IPS DF 6.9 (cell line): ENCODE measurements at places on chromosomes 2 and 18.

GRCh38 chr2:57809230-57809629 lies 237.4 kb upstream of the VRK2 start:
- DNase-seq, result no peak

DNA sequence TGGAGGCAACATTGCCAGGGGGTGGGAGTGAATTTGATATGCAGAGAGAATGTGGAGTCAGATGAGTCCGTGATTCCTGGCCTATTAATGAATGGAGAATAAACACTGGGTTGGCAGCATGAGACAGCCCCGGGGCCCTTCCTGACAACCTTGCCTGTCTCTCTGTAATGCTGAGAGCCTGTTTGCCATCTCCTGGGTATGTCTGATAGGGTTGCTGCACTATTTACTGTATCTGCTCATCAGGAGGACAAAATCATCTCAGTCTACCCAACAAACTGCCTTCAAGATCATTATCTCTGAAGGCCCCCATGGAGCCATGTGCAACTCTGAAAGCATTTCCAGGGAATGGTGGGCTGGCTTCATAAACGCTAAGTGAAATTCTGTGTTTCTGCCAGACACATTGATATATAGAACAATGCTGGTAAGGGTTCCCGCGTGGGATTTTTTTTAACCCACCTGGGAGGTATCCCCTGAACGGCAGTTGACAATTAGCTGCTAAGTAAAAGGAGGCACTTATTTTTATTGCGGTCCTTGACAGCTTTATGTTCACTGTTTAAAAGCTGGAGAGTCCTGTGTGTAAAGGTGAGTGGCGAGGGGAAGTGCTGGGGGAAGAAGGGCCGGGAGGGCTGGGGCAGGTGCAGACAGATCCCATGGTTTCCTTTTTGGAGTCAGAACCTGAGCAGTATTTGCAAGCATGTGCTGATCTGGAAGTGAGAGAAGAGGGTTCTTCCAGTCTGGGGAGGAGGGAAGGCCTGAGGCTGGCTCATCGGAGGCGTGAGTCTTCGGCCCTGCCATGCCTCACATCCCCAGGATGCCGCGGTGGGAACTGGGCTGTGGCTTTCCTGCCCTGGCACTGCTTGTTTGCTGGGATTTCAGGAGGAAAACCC lies 64.8 kb downstream of the ARHGAP25 start:
- no peak for DNase-seq

- no peak for DNase-seq
These were observed 1.9 kb downstream of the HDLBP start for GRCh38 chr2:241313543-241314095.

DNA sequence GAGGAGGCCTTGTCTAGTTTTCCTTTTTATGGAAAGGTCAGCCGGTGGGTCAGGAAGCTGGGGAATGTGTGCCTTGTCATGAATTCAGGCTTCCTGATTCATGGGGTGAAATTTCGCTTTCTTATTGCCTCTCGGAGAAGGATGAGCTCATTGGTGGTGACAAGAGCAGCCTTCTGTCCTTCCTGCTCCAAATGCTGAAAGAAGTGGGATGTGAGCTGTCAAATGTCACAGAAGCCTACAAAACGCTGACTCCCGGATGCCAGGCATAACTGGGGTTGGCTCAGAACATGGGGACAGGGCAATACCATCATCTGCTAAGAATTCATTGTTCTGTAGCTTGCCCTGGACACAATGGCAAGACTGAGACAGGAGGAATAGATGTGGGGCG lies 55.8 kb upstream of the FAM136A start:
- no peak for DNase-seq

- DNase-seq, result no peak
These were observed 27.1 kb upstream of the LBH start for GRCh38 chr2:30204281-30204680.

DNA sequence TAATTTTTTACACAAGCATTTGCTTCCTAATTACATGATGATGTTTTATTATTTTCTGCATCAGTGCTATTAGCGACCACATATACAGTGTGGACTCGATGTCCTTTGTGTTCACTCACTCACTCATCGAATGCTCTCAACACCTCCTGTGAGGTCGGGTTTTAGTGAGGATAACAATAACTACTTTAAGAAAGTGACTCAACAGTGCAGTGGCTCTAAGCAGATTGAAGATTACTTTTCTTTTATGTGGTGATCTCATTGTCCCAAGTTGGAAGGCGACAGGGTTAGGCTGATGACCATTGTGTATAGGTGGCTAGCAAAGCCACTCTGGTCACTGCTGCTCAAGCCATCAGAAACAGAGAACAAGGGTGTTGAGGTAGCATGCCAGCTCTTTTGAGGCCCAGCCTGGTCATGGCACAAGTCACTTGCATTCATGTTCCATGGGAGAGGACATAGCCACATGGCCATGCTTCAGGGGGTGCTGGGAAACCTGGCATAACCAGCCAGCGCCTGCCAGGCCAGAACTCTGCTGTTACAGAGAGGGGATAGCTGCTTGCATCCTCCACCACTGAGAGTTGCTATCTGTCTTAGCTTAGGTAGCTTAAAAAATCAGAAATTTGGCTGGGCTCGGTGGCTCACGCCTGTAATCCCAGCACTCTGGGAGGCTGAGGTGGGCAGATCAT lies 60.4 kb downstream of the PDCL3 start:
- DNase-seq, result no peak

DNA sequence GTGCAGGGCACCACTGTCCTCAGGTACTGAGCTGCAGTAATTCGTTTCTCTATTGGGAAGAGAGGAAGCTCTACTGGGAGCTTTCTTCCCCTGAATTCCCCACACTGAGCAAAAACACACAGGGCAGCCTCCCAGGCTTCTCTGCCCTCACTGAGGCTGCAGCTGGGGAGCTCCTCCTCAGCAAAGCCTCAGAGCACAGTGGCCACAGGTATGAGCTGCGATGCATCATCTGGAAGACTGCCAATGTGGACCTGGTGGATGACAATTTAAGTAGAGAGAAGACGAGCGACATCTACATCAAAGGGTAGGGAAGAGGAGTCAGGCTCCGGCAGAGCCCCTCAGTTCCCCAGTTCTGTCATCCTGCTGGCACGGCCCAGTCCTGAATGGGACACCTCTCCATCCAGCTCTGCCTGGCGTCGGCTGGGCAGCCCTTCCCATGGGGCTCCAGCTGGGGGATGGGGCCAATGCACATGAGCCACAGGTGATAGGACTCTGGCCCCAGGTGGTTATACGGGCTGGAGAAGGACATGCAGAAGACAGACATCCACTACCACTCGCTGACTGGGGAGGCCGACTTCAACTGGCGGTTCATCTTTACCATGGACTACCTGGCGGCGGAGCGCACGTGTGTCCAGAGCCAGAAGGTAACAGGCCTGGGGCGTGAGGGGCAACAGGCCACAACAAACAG lies 37.6 kb downstream of the LMAN2L start:
- no peak for DNase-seq

GRCh38 chr18:75108579-75109318 lies 100.2 kb downstream of the PTGR3 start:
- DNase-seq, result no peak

- DNase-seq, result no peak
These were observed 127.0 kb upstream of the CCDC195 start for GRCh38 chr2:224843141-224843540.

GRCh38 chr2:44599130-44599529 lies 237.4 kb downstream of the CAMKMT start:
- DNase-seq, result no peak

GRCh38 chr2:142865924-142866323 lies 11.5 kb upstream of the KYNU start:
- no peak for DNase-seq

GRCh38 chr18:5122272-5122671 lies 74.8 kb downstream of the AKAIN1 start:
- no peak for DNase-seq

DNA sequence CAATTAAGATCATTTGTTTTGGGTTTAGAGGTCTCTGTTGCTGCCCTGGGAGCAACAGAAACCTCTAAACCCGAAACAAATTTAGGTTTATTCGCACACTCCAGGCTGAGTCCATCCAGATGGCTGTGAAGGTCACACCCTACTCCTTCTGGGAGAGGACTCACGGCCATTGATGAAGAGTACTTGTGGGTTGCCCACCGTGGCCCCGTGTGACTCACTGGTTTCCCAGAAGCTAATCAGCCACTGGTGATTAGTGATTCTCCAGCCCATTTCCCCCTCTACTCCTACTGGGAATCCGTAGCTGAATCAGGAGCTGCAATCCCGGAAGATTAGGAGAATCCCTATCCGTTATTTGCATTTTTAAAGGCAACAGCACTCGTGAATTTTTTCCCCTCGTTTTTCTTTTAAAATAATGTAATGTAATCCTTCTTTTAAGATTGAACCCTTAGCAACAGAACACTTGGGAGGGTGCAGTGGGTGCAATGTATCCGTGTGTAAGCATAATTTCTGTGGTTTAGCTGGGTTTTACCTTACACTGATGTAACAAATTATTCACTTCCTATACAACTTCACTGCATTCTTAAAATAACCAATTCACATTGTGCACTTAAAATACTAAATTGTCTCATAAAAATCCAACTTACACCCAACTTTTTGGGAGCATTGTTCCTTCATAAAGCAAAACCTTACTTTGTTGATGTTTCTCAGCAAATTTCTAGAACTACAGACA lies 27.5 kb upstream of the EPAS1 start:
- DNase-seq, result no peak

- no peak for DNase-seq
These were observed 131.4 kb downstream of the ZNF236 start for GRCh38 chr18:76953583-76954233.

GRCh38 chr2:133906926-133907325 lies 338.7 kb upstream of the NCKAP5 start:
- DNase-seq, result no peak

DNA sequence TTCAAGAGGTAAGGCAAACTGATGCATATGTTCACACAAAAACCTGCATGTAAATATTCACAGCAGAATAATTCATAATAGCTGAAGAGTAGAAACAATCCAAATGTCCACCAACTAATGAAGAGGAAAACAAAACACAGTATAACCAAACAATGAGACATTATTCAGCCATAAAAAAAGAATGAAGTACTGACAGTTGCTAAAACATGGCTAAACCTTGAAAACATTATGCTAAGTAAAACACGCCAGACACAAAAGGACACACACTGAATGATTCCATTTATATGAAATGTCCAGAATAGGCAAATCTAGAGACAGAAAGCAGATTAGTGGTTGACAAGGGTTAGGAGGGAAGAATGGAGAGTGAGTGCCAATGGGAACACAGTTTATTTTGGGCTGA lies 86.9 kb downstream of the SESTD1 start:
- no peak for DNase-seq

- no peak for DNase-seq
These were observed 1.8 kb upstream of the AGBL5 start for GRCh38 chr2:27049422-27050280.

DNA sequence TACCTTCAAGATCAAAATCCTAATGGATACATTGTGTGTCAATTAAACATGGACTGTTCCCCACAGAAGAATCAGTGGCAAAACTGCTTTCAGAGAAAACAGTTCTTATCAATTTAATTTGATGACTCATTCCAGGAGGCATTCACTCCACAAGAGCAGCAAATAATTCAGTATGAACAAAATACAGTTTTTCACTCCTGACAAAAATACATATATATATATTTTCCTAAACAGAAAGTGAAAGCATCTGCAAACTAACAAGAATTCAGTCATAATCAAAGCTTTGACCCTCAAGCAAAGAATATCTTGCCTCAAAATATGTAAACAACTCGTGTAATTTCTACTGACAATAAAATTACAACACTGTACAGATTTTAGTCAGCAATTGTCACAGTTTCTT lies 685.1 kb upstream of the SLC8A1 start:
- DNase-seq, result no peak

- no peak for DNase-seq
These were observed 21.7 kb upstream of the RIF1 start for GRCh38 chr2:151388011-151388410.

DNA sequence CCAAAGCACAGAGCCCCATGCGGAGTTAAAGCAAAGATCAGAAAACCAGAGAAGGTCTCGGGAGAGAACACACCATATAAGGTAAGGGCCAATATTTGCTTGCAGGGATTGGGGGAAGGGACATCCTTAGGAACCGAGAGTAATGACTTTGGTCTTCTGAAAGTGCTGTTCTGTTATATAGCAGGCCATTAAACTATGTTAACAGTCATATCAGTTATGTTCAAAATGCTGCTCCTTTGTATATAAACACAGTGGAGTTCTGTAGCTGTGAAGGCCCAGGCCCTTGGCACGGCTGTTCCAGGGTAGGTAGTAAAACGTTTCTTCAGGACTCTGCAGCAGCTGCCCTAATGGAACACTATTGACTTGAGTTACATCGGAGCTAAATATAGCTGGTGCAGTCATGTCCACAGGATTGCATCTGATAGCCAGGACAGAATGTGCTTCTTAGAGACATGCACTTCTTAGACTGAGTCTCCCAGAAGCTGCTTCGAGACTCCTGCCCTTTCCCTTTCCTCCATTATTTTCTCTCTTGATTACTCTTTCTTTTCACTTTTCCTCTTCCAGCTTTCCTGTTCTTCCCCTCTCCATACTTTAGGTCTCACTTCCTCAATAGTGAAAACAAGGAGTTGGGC lies 122.4 kb downstream of the SETBP1 start:
- DNase-seq, result no peak

DNA sequence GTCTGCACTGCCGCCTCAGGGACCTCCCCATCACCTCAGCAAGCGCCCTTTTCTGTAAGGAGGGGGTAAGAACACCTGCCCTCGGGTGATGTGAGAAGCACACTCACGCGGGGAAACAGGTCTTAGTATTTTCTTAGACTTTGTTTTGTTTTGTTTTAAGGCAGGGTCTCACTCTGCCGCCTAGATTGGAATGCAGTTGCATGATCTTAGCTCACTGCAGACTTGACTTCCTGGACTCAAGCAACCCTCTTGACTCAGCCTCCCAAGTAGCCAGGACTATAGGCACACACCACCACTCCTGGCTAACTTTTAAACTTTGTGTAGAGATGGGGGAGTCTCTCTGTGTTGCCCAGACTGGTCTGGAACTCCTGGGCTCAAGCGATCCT lies 37.1 kb downstream of the RAMP1 start:
- DNase-seq, result no peak

DNA sequence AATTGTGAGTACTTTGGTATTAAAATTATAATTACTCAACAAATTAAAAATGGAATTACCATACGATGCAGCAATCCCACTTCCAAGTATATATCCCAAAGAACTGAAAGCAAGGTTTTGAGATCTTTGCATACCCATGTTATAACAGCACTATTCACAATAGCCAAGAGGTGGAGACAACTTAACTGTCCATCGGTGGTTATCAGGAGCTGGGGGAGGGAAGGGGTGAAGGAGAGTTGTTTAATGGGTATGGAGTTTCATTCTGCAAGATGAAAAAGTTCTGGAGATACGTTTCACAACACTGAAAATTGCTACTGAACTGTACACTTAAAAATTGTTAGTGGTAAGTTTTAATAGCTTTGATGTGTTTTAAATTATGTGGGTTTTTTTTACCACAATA lies 25.7 kb downstream of the RAB10 start:
- no peak for DNase-seq

DNA sequence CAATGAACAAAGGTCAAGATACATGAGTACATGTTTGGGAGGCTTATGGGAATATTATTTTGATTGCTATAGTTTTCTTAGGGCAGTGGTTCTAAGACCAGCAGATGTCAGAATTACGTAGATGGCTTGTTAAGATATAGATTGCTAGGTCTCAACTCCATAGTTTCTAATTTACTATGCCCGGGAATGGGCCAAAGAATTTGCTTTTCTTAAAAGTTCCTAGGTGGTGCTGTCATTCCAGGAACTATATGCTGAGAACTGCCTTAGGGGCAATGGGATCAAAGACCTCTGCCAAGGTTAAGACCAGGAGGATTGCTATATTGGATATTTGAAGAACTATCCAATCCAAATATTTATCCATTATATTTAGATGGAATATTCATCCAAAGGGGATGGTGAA lies 141.8 kb downstream of the FSIP2 start:
- DNase-seq, result no peak
